ENCODE measurements at places on chromosomes 7 and 10. TPM values are rescaled to one million over a fixed set of nuclear protein-coding genes. Genes with fewer than 3 reads are reported as not detected.
A peak's percentile ranks its signal among the peaks of the same experiment; 100 is the strongest.

Gene DENND2A
- total RNA-seq: not detected

DNA sequence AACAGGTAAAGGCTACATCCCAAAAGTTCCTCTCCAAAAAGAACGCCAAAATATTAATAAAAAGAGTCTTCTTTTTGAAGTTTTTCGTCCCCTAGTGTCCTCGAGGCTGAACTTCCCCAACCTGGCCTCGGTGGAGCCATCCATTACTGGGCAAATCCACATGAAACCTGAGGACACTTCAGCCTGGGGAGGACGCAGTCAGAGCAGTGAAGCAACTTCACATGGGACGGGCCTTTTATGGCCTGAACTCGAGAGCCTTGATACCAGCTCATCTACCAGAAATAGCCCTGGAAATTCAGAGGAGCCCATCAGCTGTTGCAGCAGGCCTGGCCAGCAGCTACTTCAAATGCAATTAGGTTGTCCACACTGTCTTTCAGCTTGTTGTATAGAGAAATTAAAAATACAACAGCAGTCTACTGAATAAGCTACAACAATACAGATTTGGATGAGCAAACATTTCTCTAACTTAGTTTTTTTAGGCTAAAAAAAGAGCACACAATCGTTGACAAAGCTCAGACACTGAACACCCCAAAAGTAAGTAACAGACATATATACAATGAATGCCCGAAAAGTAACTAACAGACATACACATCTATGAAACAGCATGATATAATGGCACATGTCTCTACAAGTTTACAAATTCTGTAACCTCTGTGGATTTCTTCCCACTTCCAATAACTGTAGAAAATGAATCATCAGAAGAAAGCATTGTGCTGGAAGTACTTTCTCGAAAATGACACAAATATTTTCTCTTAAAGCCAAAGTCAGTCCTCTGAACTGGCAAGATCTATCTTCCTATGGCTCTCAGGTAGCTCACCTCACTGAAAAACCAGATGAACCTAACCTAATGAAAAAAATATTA, at the start of gene SVIL:
Gene SVIL (minus strand): TSS at position 208 of the 862 bp plus-strand sequence. CDS start 79,913 bp downstream, outside the sequence.
- peak within 1 kb of the TSS; percentile 82 for H3K27ac ChIP-seq
- peaks cover 50% of the 10 kb centered on the region for H3K4me1 ChIP-seq
- H3K4me3 ChIP-seq: peak within 1 kb of the TSS; percentile 82
- no peak for DNase-seq

- H3K4me1 ChIP-seq: no peaks in the 10 kb centered on the region
- no peak for DNase-seq
- H3K27me3 ChIP-seq: no peaks in the 10 kb centered on the region
- H3K36me3 ChIP-seq: no peaks in the 10 kb centered on the region
- no peak overlapping the region for H3K27ac ChIP-seq
Observed at GRCh38 chr7:30845426-30846135, 66.1 kb upstream of the AQP1 start.

DNA sequence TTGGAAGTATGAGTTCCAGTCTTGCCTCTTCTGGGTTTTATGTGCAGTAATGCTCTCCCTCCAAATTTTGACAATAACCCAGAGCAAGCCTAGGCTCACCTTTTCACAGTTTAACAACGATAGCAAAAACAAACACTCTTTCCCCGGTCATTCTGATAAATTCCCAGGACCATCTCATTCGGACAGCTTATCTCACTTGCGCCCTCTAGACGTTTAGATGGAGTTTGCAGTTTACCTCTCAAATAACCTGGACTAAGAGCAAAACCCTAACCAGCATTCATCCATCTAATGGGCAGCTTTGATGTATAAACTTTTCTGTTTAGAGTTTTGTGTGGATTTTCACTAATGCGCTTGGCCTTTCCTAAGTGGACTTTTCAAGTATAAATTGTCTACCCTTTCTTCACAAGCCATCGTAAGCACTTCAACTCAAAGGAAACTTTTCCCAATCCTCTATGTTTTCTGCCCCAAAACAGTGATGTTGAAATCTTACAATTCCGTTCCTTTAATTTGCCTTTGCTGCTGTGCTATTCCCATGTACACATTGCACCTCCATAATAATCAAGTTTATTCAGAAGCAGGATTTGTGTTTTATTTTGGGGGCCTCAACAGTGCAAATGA, 114.9 kb downstream of the HDAC9 start:
- no peak for DNase-seq
- no peak overlapping the region for H3K27ac ChIP-seq
- no peak overlapping the region for H3K4me3 ChIP-seq

Gene SUMF2
- total RNA-seq: 117 TPM

GRCh38 chr7:32145911-32146310, 75.7 kb upstream of the PDE1C start:
- no peaks in the 10 kb centered on the region for H3K27me3 ChIP-seq
- H3K4me3 ChIP-seq: no peak overlapping the region
- no peak for DNase-seq
- no peak overlapping the region for H3K27ac ChIP-seq
- no peaks in the 10 kb centered on the region for H3K36me3 ChIP-seq
